Activated T-cell treated with anti-CD3 and anti-CD28 coated beads for 4 hours (primary cell): ENCODE measurements at places on chromosomes 2 and 18.

- DNase-seq = no peak
Observed at GRCh38 chr2:183089192-183089851, 10.8 kb downstream of the DUSP19 start.

- DNase-seq = no peak
Observed at GRCh38 chr2:107591561-107592279, 235.0 kb upstream of the RGPD4 start.

- DNase-seq = no peak
Observed at GRCh38 chr2:237300739-237301138, 113.2 kb downstream of the COL6A3 start.

- DNase-seq = no peak
Observed at GRCh38 chr2:28172114-28172898, 220.4 kb upstream of the FOSL2 start.

GRCh38 chr18:12278741-12279682, 24.9 kb downstream of the CIDEA start:
- no peak for DNase-seq

GRCh38 chr2:28557389-28558131, 61.7 kb downstream of the PLB1 start:
- DNase-seq = no peak

DNA sequence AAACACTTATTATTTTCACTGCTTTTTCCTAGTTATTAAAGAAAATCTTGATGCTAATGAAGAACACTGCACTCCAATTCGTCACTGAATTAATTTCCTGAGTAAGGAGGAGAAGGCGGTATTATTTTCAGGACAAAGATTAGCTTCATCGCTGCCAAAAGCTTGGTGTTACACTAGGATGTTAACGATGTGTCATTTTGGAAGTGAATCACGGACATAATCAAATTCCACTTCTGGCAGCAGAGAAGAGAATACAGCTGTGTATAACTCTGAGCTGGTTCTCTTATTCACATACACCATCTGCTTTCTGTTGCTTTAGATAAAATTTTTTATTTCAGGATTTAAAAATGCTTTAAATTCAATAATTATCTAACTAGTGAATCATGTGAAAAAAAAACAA, 74.1 kb downstream of the SCG2 start:
- no peak for DNase-seq
